ENCODE measurements at places on chromosomes 12 and 14.
A peak's percentile ranks its signal among the peaks of the same experiment; 100 is the strongest.

DNA sequence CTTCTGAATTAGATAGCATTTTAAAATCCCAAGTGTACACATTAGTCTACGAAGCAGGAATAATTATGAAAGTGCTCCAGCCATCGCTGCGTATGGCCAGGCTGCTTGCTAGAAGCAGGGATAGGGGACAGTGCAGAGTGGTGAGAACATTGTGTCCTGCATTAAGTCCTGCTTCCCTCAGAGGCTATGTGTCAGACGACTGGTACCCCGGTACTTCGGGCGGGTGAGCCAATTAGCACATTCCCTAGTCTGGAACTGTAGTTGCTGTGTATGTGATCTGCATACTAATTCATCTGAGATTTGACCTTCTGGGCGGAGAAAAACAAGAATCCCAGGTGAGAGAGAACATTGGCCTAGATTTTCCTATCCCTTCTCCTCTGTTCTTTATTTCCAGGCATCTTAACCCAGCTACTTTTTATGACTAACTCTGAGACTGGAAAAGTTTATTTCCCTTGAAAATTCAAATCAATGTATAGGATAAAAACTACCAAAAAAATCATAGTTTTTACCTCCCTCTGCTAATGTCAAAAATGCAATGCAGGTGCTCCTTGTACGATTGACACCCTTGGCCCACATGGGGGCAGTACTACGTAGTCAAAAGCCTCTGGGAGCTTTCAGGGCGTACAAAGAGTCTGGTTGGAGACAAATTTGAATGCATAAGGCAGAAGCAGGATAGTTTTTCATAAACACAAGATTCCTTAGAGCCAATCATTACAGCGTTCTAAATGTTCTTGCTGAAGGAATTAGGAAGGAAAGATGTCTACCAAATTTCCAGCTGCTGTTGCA, 764.3 kb downstream of the NOVA1 start:
- DNase-seq = no peak

- no peak for DNase-seq
Measured at GRCh38 chr12:108017472-108018057, 111.5 kb upstream of the WSCD2 start.

DNA sequence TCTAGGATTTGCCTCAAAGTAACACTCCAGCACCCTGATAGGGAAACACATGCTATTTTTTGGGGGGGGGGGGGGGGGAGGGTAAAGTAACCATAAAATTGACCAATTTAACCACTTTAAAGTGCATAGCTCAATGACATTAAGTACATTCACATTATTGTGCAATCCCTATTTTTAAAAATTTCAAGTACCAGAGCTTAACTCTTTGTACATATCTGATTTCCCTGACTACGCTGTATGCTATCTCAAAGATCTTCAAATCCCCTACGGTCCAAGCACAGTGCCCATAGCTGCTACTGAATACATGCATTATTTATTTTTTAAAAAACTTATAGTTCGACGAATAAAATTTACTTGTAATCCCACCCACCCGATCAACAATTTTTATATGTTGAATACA, 63.0 kb downstream of the BCL2L14 start:
- DNase-seq = no peak

DNA sequence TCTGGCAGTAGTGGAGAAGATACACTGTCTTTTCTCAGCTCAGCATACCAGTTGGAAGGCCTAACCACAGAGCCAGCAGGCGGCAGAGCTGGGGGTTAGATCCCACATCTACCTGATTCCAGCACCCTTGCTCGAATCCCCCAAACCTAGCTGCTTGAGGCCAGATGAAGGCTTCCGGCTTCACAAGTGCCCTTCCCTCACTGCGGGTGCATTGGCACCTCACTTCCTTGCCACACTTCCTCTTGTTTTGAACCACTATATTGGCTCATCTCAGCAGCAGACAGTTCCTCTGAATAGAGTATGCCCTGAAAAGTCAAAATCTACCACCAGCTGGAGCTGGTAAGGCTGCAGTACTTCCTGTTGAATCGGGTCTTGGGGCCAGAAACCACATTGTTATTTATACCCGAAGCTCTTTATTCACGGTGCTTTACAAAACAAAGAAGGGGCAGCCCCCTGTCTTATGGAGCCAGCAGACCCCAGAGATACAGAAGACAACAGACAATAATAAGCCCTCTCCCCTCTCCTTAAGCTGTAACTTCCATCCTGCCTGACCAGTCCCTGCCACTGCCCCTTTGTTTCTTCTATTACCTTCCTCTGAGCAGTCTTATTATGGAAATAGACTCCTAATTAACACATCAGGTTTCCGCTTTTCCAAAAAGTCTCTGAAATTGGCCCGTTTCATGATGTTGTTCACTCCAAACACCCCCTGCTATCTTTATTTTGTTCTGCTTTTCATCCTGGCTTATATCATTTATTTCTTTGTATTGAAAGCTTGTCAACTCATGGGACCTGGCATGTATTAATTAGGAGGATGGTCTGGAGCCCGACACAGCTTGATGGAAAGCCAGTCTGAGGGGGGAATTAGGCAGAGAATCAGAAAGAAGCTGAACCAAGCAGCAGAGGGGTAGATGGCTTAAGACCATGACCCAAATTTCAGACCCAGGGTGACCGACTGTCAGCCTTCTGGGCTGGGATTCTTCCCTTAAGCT, 233.5 kb downstream of the EFCAB11 start:
- DNase-seq = peak; percentile 53

- no peak for DNase-seq
Measured at GRCh38 chr12:121301876-121302275, 5.4 kb upstream of the CAMKK2 start.

DNA sequence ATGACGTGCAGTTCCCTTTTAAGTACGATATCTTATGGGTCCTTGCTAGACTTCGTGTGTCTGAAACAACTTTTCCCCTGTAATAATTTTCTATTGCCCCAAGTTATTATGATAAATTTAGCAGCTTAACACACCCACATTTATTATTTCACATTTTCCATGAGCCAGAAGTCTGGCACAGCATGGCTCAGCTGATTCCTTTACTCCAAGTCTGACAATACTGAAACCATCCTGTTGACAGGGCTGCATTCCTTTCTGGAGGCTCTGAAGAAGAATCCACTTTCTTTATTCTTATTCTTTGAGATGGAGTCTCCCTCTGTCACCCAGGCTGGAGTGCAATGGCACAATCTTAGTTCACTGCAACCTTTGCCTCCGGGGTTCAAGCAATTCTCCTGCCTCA, 80.9 kb downstream of the DENND5B start:
- no peak for DNase-seq
